ENCODE measurements at places on chromosomes 5 and 9.

DNA sequence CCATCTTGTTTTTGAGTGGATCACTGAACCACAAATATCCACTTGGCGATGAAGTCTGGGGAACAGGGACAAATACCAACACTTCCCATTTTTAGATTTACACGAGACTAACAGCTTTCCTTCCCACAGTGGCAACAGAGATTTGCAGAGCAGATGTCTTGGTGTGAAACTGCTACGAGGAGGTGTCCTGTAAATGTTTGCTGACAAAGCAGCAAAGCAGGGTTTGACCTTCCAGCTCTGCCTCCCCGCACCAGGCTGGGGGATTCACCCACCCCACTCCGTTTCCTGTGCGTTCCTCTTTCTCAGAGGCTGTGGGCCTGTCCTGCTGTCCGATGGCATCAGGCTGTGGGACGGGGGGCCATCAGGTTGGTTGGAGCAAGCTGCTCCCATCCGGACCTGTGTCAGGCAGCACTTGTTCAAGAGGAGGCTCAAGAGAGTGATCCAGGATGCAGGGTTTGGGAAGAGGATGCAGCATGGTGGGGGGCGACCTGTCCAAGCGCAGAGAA is 693 bp upstream of the RGS3 start:
- no peak for DNase-seq

- DNase-seq, result no peak
These were observed 265.4 kb upstream of the KLF9 start for GRCh38 chr9:70679845-70680244.

GRCh38 chr5:14187660-14188059 is 44.5 kb downstream of the TRIO start:
- DNase-seq, result no peak

DNA sequence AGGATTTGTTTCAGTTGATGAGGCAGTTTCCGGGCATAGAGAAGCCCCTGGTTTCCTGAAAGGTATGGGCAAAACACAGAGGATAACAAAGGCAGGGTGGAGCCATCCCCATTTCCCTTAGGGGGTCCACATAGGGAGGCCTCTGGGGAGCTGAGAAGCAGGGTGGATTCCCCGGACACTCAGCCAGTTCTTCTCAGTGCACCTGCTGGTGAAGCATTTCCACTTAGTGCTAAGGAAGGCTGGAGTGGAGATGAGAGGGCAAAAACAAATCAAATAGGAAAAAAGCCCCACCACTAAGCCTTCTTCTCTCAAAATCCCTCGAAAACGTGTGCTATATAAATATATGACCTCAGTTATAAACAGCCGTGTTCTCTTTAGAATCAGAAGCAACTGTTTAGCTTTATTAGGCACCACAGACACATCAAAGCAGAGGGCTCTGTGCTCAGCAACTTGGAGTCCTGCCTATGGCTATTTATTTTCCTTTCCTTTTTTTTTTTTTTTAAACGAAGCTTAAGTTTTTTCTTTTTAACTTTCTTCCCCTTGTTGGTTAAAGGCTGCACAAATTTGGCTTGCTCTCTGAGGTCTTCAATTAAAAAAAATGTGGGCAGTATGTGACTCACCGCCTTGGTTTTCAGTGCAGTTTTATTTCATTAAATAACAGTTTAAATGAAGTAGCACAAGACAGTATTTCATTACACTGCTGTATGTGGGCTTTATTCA is 67.7 kb downstream of the PRDM6 start:
- no peak for DNase-seq

DNA sequence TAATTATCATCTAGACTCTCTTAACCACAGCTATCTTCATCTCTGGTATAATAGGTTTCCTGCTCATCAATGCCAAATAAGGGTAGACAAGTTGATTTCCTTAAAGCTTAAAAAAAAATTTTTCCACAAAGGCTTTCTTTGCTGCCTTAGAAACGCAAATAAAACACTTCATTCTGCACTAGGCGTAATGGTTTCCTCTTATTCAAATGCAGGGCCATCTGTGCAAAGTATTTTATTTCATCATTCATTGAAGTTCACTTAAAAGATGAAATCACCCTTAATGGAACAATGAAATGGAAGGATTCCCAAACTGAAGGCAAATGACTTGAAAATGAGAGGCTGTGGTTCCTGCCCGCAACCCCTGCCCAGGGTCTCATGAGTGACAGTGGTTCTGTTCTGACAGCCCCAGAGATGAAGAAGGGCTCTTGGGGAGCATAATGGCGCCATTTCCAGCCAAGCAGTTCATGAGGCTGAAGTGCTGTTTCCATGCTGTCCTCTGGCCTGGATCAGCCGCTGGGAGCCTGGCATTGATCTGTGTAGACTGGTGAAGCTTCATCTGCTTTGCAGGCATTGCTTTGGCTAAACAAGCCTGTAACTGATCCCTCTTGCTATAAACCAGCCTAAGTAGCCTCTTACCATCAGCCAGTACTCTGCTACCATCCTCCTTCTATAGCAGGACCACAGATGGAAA is 276.9 kb upstream of the WWC1 start:
- no peak for DNase-seq

- peak; percentile 81 for DNase-seq
These were observed 483 bp downstream of the G3BP1 start for GRCh38 chr5:151772029-151772845.

DNA sequence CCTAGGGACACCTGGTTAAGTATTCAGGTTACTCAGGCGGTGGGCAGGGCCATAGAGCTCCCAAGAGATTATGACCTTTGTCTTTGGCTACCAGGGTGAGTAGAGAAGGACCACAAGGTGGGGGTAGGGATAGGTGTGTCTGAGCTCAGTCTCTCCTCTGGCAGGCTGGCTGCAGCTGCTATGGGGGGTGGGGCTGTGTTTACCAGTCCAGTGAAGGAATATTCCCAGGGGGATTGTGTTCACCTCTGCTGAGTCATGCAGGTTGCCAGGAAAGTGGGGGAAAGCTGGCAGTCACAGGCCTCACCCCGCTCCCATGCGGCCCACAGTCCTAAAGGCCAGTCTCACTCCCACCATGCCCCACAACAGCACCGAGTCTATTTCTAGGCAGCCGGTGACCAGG is 53.6 kb upstream of the POU5F2 start:
- DNase-seq, result no peak

- no peak for DNase-seq
These were observed 7.0 kb downstream of the NOTCH1 start for GRCh38 chr9:136538599-136539426.

DNA sequence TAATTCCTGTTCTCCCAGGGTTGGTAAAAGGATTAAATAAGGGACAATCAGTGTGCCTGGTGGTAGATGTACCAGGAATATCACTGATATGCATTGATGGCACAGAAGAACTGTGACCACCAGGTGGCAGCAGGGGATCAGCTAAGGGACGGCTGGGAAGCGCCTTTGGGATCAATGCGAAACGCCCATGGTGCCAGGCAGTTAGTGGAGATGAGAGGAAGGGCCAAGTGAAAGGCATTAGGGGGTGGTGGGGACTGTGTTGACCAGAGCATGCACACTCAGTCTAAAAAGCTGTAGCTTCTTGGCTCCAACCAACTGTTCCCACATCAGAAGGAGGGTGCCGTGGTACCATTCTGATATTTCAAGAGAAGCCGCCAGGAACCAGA is 55.6 kb downstream of the ARHGEF37 start:
- peak; percentile 81 for DNase-seq

DNA sequence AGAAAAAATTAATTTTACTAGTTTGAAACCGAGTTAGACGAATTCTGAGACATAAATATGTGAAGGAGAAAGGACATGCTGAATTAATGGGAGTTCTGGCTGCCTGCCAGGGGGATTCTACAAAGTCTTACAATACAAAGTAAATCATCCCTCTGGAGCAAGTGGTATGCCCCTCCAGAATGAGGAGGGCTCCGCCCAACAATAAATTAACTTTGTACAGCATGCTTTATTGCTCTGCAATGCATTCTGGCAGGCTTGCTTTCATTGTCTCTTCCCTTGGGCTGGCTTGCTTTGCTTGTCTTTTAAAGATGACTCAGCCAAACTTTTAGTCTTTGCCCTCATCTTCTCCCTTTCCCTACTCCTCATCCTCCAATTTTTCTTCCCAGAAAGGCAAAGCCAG is 11.7 kb upstream of the PCDHB1 start:
- peak; percentile 38 for DNase-seq

GRCh38 chr9:76657265-76657664 is 107.0 kb upstream of the PCA3 start:
- no peak for DNase-seq

GRCh38 chr5:135535820-135536801 is at the start of gene NEUROG1:
NEUROG1 (minus strand) TSS chr5:135535964; CDS start chr5:135535690, 274 bp downstream.
- peak; percentile 61 for DNase-seq

DNA sequence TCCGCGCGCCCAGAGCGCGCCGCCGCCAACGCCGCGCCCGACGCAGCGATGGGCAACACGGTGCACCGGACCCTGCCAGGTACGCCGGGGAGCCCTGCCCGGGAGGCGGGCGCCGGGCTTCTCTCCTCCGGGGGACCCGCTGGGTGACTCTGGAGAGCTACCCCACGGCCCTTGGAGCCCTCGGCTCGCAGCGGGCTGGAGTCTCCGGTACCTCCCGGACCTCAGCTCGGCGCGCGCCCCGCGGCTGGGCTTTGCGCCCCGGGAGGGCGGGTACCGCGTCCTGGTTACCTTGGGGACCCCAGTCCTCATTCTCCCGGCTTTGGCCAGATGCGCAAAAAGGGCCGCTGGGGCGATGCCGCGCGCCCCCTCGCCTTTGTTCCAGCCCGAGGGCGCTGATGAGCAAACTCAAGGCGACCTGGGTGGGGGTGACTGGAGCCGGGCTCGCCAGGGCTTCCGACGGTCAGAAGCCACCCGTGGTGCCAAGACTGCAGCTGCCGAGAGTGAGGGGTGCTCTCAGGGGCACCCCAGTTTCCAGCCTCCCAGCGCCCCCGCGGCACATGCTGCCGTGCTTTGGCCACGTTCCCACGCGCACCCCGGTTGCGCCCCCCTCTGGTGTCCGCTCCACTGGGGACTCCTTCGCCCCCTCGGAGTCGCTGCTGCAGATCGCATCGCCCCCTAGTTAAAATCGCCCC is 442 bp downstream of the NEURL1B start:
- peak; percentile 83 for DNase-seq

DNA sequence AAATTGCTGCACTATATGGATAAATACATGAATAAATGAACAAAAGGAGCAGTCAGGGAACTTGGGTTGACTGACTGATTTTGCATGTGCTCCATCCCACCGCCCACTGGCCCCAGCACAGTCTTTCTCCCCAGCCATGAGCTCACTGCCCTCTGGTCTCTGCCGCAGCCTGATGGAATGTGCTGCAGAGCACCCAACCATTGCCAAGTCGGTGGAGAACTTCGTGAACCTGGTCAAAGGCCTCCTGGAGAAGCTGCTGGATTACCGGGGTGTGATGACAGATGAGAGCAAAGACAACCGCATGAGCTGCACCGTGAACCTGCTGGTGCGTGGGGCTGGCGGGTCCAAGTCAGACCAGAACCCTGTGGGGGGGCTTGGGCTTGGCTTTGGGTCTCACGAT is 53.9 kb upstream of the INSYN2B start:
- DNase-seq, result no peak

GRCh38 chr5:83837265-83837907 is 116.7 kb upstream of the HAPLN1 start:
- DNase-seq, result no peak

- peak; percentile 85 for DNase-seq
These were observed 35.6 kb downstream of the DAB2IP start for GRCh38 chr9:121686930-121687541.

GRCh38 chr5:123515904-123516303 is 3.9 kb downstream of the CSNK1G3 start:
- DNase-seq, result no peak

DNA sequence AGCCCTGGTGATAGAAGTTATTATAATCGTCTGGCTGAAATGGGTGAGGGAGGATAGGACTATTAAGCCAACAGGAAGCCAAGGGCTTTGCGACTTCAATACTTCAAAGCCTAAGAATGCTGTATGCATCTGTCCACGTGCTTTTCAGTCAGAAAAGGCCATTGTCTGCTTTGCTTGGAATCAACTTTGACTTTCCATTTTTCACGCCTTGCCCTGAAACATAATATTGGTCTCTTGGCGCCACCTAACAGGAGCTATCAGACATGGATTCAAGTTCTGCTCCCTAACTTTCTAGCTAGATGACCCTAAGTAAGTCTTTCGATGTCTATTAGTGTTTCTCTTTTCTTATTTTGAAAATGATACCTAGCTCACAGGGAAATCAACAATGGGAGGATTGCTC is 572.6 kb downstream of the TLR4 start:
- DNase-seq, result no peak

- no peak for DNase-seq
These were observed 91.5 kb downstream of the MAMDC2 start for GRCh38 chr9:70135176-70135575.

DNA sequence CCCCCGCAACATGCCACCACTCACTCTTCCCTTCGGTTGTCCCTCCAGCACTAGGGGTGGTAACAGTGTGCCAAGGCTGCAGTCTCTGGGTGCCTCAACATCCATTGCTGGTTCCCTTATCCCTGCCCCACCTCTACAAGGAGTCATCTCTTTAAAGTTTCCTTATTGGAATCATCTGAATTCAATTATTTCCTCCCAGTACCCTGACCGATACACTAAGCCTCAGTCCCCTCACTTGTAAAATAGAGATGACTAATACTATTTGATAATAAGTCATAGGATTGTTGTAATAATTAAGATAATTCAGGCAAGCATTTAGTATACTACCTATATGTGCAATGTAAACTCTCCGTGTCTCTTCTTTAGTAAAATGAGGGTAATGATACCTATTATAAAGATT is 352.5 kb downstream of the ENC1 start:
- no peak for DNase-seq

DNA sequence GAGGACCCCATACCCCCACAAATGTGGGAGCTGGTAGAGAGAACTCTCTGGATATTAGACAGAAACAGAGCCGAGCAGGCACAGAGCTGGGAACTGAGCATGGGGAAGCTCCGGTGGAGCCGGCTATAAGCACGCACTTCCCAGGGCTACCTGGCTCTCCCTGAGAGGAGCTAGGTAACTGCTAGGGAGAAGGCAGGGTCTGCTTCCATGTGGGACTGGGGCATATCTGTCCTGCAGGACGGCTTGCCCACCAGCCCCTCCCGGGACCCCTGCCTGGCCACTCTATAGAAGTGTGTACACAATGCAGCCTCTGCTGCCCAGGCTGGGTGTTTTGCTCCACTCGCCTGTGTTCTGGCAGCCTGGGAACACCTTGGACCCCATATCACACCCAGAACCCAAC is 1537.0 kb upstream of the CDH9 start:
- DNase-seq, result no peak

- no peak for DNase-seq
These were observed 7.8 kb upstream of the MSANTD3 start for GRCh38 chr9:100419166-100419565.

DNA sequence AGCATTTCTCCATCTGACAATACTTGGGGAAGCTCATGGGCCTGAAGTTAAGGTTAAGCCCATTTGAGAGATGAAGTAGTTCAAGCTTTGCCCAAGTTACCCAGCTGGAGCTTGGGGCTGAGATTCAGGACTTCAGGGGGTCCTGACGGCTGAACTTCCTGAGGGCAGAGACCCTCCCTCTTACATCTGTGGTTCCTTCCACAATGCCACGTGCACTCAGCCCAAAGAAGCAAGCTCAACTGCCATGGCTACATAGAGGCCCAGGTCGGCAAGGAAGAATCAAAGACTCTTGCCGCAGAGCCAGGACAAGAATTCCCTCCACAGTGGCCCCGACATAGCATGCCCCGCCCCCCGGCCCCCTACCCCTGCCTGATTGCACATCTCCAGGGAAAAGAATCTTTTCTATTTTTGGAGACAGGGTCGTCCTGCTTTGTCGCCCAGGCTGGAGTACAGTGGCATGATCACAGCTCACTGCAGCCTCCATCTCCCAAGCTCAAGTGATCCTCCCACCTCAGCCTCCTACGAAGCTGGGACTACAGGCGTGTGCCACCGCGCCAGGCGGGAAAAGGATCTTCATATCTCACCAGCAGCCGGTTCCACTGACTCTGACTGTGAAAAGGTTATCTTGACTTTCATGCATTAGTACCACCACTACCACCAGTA is 9.2 kb downstream of the PHF19 start:
- no peak for DNase-seq
